ENCODE measurements at places on chromosomes 4 and X.

DNA sequence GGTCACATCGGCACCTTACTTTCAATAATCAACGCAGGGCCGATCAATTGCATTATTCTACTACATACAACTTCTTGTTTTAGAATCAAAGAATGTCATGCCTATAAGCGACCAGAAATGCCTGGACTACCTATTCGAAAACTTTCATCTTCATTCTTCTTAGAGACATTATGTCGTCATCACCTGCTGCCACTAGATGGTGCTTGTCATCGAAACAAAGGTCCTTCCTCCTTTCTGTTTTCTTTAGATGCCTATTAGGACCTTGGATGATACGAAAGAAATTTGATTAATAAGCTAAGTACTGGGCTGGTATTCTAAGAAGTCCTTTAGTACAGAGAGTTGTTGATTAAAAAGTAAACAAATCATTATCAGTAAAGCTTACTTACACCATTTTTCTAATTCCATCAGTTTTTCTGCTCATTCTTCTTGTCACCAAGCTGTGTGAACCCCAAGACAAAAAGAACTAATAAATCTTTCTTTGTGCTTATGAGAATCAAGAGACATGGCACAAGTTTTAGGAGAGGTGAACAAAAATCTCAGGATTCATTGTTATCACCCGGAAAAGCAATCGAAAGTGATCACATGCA, 154.5 kb upstream of the SLC4A4 start:
- DNase-seq: peak; percentile 33

- DNase-seq: no peak
Measured at GRCh38 chrX:15679246-15679645, 14.6 kb upstream of the CLTRN start.

DNA sequence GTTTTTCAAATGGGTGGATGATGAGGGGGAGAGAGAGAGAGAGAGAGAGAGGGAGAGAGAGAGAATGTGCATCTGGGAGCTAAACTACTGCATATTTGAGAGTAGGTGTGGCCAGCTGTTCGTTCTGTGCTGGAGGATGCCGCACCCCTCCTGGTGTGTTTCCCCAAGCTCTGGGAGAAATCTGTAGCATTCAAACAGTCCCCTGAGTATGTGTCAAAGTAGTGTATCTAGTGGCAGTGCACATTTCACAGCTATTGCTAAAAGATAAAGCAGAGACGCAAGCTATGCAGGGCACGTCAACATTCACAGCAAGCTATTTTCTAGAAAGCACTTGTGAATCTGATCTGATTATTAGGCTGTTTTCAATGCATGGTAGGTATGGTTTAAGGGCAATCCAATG, 83.5 kb upstream of the LIMCH1 start:
- no peak for DNase-seq

DNA sequence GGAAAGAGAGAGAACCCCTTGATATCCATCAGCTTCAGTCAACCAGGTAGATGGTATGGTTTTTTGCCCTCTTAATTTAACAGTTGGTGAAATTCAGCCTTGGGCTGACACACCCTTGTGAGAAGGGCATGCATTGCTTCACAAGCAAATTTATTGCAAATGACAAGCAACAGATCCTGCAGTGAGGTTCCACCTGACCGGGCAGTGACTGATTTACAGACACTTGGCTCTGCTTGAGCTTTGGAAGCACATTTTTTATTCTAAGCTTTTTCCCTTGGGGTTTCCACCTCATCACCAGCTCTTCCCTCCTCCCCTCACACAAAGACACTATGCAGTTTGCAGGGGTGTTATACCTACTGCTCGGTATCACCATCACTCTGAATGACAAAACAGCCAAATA, 28.3 kb upstream of the SERTM2 start:
- no peak for DNase-seq

DNA sequence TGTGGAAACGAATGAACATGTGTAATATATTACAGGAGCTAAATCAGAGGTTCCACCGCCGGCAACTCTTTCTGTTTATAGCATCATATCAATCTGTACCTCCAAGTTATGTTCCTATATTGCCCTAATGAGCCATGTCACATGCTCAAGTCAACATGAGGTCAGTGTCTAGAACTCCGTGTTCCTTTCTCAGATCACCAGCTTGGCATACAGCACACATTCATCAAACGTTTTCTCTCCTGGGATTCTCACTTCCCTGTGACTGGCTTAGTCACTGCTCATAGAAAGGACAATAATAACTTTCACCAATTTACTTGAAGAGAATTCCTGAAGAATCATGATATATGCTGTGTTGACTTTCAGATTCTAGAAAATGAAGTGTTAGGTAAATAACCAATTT, 532.0 kb upstream of the SPANXN1 start:
- no peak for DNase-seq

DNA sequence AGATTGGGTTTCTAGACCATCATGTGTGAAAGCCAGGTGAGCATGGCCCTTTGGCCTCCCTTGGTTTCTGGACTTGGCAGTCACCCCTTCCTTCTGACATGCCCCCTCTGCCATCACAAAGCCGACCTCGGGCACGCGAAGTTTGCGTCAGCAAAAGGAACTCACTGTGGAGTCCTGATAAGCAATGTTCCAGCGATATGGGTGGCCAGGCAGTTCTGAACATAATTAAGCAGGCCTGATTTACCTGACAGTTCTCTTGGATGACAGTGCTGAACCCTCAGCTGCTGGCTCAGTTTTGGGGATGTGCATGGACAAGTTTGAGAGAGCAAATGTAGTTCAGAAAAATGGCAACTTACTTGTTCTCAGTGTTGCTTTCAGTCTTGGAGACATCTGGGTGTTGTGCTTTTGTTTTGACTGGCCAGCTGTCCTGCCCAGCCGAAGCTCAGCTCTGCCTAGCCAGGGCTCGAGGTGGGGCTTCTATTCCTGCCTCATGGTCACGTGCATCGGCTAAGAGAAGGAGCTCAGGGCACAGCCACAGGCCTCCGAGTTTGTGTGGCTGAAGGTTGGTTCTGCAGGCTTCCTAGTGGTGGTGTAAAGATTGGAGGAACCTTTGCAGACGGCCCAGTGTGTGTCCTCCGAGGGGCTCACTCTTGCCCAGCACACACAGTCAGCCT, 78.3 kb downstream of the CLDN34 start:
- DNase-seq: no peak

DNA sequence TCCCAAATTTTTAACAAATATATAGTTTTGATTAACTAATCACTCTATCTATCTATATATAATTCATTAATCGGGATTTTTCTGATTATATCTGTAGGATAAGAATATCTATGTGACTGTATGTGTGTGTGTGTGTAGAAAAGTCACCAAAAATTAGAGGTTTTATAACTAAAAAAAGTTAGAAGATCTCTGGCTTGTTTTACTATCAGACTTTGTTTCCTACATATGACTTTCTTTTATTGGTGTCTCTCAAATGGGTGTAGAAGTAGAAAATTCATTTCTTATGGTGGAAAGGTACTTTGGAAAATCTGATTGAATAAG, 26.7 kb upstream of the TMPRSS11D start:
- DNase-seq: no peak

Data from NCI-H524 treated with DMSO at 0.1 percent for 48 hours (cell line).